ENCODE measurements at places on chromosomes 2 and 18. TPM values are rescaled to one million over a fixed set of nuclear protein-coding genes. Genes with fewer than 3 reads are reported as not detected.

DNA sequence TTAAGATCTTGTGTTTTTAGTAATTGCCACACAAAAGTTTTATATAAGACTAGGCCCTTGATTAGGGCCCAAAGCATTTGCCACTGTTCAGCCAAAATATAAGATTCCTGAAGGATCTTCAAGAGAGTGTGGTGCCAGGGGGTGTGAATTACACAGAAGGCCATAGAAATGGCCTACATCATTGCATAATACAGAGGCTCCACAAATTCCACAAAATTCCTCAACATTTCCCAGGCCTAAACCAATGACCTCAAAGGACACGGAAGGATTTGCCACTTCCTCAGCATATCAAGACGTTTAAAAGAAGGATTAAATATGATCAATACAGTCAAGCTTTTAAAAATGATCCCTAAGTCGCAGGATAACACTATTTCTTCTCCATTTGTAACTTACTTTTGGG, 24.1 kb downstream of the COL6A3 start:
- no peak for DNase-seq
- peaks cover 29% of the 10 kb centered on the region for H3K27me3 ChIP-seq
- peaks cover 11% of the 10 kb centered on the region for H3K36me3 ChIP-seq
- H3K27ac ChIP-seq = no peak overlapping the region

CAPN14 gene
- 0.12 TPM for total RNA-seq

- no peaks in the 10 kb centered on the region for H3K27me3 ChIP-seq
- DNase-seq = no peak
- peak overlapping the region; percentile 37 for H3K4me3 ChIP-seq
- H3K4me1 ChIP-seq = peaks cover 34% of the 10 kb centered on the region
These were observed 1.7 kb downstream of the MYOM1 start for GRCh38 chr18:3217948-3218647.

NOL4 gene
- 8.9 TPM for total RNA-seq

DNA sequence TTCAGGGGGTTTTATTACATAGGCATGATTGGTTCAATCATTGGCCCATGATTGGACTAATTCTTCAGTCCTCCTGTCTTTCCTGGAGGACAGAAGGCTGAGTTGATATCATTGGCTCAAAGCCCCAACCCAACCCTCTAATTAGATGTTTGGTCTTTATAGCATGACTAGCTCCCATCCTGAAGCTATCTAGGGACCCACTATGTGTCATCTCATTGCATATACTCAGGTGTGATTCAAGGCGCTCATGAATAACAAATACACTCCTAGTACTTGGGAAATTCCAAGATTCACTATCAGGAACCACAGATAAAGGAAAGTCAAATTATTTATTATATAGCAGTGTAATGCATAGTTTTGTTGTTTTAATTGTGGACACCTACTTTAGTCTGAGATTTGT, 24.9 kb upstream of the NBEAL1 start:
- no peaks in the 10 kb centered on the region for H3K36me3 ChIP-seq
- no peaks in the 10 kb centered on the region for H3K27me3 ChIP-seq
- no peak overlapping the region for H3K4me3 ChIP-seq
- no peak for DNase-seq
- H3K27ac ChIP-seq = no peak overlapping the region
- no peaks in the 10 kb centered on the region for H3K4me1 ChIP-seq

ACMSD gene
- total RNA-seq = not detected

DNA sequence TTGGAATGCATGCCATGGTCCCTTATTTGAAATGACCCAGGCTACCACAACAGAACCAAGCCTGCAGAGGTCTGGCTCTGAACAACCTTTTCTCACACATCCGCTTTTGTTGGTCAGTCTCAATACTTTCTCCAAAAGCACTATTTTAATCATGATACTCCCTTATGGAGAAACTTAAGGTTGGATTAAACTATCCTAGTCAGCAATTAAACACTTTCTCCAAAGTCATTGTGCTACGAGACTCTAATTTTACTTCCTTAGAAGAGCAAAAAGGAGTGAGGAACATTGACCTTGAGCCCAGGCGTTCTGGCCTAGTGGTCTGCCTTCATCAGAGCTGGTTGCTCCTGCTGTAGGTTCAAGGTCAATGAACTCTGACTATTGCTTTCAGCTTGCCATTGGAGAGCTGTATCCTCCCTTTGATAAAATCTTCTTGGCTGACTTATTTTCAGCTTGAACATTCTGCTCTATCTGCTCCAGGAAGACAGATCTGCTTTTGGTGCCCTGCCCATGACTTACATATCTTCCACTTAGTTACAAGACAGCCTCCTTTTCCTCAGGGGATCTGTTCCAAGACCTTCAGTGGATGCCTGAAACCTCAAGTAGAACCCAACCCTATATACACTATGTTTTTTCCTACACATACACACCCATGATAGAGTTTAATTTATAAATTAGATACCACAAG, 91.2 kb downstream of the NCKAP5 start:
- peaks cover 3% of the 10 kb centered on the region for H3K27me3 ChIP-seq
- no peaks in the 10 kb centered on the region for H3K36me3 ChIP-seq
- no peak overlapping the region for H3K27ac ChIP-seq
- H3K4me1 ChIP-seq = no peaks in the 10 kb centered on the region
- DNase-seq = no peak

DNA sequence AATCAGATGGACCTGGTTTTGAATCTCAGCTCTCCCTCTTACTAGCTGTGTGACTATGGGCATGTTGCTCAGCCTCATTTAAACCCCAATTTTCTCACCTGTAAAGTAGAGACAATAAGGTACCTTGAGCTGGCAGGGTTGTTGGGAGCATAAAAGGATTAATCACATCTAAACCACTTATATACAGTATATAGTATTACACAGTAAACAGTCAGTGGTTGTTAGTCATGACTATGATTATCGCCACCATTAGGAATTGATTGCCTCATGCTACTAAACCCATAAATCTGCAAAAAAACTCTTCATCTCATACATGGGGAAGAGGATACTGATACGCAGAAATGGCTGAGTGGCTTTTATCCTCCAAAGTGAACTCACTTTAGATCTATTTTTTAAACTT, 65.8 kb downstream of the INO80D start:
- H3K4me1 ChIP-seq = no peaks in the 10 kb centered on the region
- DNase-seq = no peak
- H3K27me3 ChIP-seq = no peaks in the 10 kb centered on the region
- H3K4me3 ChIP-seq = no peak overlapping the region

DNA sequence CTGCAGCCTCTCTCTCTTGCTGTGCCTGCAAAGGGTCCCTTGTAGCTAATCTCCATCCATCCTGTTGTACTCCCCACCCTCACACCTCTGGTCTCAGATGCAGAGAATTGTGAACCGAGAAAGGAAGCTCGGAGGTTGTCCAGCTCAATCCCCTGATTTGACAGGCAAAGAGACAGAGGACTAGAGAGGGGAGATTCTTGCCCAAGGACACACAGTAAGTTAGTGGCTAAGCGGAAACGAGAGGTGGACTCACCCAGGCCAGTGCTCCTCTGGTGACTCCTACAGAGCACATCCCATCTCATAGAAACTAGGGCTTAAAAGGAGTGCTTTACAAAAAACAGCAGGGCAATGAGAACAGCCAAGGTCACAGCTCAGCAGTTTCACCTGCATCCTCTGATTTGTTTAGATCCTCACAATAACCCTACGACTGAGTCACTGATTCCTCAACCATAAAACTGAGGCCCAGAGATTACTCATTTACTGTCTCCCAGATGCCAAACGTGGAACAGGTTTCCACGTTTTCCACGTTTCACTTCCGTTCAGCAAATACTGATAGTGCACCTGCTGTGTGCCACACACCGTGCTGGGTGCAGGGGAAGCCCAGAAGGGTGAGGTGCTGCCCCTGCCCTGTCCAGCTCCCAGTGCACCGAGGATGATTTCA, 22.1 kb downstream of the EHD3 start:
- H3K27ac ChIP-seq = no peak overlapping the region
- H3K27me3 ChIP-seq = no peaks in the 10 kb centered on the region
- no peak for DNase-seq
- no peaks in the 10 kb centered on the region for H3K4me1 ChIP-seq
